Left cardiac atrium (tissue), 4 donors: ENCODE measurements at places on chromosomes 6 and 20. TPM values are rescaled to one million over a fixed set of nuclear protein-coding genes. Genes with fewer than 3 reads are reported as not detected.

GRCh38 chr6:43838276-43839036 lies 68.4 kb downstream of the VEGFA start:
- peak; percentile 65 for DNase-seq

DNA sequence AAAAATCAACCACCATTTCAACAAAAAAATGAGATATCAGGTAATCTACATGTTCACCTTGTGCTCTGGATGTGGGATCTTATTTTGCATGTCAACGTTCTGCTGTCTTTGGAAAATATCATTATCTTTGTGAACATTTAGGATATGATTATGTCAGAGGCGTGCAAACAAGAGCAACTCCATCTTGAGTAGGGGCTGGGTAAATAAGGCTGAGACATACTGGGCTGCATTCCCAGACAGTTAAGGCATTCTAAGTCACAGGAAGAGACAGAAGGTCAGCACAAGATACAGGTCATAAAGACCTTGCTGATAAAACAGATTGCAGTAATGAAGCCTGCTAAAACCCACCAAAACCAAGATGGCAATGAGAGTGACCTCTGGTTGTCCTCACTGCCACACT lies 28.8 kb upstream of the ZBTB24 start:
- DNase-seq = no peak

- DNase-seq = no peak
Measured at GRCh38 chr6:51350308-51350904, 531.7 kb downstream of the TFAP2B start.

DNA sequence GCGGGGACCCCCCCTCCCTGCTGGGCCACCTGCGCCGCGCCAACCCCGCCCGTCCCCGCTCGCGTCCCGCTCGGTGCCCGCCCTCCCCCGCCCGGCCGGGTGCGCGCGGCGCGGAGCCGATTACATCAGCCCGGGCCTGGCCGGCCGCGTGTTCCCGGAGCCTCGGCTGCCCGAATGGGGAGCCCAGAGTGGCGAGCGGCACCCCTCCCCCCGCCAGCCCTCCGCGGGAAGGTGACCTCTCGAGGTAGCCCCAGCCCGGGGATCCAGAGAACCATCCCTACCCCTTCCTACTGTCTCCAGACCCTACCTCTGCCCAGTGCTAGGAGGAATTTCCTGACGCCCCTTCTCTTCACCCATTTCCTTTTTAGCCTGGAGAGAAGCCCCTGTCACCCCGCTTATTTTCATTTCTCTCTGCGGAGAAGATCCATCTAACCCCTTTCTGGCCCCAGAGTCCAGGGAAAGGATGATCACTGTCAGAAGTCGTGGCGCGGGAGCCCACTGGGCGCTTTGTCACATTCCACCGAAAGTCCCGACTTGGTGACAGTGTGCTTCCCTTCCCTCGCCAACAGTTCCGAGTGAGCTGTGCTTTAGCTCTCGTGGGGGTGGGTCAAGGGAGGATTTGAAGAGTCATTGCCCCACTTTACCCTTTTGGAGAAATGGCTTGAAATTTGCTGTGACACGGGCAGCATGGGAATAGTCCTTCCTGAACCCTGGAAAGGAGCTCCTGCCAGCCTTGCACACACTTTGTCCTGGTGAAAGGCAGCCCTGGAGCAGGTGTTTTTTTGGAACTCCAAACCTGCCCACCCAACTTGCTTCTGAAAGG lies 2.1 kb downstream of the VEGFA start:
- DNase-seq = peak; percentile 79

GRCh38 chr20:57470212-57470522 lies 54.8 kb downstream of the CTCFL start:
- no peak for DNase-seq

- no peak for DNase-seq
Measured at GRCh38 chr6:20511852-20512251, 22.4 kb upstream of the CDKAL1 start.

LY6G6D gene
- total RNA-seq = not detected

DNA sequence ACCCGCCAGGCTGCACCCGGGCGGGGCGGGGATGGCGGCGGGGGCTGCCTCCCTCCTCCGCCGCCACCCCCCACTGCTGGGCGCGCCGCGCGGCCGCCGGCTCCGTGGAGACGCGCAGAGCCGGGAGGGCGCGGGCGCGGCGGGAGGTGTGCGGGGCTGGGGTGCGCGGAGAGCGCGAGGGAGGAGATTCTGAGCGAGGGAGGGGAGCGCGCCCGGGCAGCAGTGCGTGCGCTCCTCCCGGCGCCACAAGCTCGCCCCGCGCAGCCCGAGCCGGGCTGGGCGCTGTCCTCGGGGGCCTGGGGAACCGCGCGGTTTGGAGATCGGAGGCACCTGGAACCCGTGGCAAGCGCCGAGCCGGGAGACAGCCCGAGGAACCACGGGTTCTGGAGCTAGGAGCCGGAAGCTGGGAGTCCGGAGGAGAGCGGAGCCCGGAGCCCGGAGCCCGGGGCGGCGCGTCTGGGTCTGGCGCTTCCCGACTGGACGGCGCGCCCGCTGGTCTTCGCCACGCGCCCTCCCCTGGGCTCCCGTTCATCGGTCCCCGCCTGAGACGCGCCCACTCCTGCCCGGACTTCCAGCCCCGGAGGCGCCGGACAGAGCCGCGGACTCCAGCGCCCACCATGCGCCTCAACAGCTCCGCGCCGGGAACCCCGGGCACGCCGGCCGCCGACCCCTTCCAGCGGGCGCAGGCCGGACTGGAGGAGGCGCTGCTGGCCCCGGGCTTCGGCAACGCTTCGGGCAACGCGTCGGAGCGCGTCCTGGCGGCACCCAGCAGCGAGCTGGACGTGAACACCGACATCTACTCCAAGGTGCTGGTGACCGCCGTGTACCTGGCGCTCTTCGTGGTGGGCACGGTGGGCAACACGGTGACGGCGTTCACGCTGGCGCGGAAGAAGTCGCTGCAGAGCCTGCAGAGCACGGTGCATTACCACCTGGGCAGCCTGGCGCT lies at the start of gene NTSR1:
NTSR1 (plus strand) TSS at position 246 of the 946 bp plus-strand sequence; CDS start at position 618, 372 bp downstream.
- DNase-seq = no peak

DNA sequence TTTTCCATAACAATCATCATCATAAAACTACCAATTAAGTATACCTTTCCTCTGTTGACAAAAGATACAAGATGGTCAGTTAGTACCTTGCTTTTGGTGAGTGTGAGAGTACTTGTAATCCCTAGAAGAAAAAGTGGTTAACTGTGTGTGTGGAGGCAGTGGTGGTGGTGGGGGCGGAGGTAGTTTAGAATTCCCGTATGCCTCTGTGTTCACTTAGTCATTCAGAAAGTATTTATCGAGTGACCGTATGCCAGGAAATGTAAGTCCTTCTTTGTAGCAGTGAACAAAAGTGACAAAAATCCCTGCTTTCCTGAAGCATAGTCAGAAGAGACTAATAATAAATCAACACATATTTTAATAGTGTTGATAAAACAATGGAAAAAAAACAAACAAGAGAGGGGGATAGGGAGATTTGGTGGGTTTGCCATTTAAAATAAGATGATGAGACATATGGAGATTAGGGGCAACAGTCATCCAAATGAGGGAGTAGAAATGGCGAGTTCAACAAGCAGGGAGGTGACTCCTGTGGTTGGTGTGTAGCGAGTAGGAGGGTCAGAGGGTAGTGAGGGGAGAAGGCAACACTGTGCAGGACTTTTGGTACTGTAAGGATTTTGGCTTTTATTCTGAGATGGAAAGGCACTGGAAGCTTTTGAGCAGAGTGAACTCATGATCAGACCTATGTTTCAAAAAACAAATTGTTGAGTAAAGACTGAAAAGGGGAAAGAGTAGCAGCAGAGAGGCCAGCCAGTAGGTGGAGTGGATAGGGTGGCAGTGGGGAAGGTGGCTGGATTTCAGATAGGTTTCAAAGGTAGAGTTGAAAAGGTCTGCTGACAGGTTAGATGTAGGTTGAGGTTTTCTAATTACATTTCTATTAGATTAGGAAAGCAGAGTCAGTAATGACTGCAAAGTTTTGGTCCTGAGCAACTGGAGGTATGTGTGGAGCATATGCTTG lies 40.3 kb upstream of the SIM1 start:
- DNase-seq = no peak

MRPS10 gene
- total RNA-seq = 39.2 TPM

DNA sequence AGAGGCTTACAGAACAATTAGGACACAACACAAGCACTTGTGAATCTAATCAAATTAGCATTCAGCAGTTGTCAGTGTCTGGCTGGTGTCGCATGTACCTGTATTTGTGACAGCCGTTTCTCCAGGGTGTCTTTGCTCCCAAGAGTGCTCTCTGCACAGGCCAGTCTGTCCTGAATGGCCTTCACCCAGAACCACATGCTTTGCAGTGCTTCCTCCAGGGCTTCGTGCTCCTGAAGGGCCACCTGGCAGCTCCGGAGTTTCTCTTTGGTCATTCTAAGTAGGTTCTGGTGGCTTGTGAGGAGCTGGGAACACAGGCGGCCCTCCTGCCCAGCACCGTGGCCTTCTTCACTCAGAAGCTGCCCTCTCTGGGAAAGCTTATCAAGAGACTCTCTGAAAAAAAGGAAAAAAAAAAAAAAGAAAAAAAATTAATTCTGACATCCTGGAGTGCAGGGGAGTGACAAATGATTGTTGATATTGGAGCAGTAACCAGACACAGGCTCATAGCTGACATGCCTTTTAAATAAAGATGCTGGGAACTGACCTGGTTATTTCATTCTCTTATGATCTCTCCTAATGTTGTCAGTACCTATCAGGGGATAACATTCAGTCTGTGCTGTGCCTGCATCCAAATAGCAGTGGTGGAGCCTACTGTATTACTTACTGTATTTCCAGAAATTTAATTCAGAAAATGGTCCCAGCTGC lies 245.8 kb downstream of the SYNE1 start:
- no peak for DNase-seq

DNA sequence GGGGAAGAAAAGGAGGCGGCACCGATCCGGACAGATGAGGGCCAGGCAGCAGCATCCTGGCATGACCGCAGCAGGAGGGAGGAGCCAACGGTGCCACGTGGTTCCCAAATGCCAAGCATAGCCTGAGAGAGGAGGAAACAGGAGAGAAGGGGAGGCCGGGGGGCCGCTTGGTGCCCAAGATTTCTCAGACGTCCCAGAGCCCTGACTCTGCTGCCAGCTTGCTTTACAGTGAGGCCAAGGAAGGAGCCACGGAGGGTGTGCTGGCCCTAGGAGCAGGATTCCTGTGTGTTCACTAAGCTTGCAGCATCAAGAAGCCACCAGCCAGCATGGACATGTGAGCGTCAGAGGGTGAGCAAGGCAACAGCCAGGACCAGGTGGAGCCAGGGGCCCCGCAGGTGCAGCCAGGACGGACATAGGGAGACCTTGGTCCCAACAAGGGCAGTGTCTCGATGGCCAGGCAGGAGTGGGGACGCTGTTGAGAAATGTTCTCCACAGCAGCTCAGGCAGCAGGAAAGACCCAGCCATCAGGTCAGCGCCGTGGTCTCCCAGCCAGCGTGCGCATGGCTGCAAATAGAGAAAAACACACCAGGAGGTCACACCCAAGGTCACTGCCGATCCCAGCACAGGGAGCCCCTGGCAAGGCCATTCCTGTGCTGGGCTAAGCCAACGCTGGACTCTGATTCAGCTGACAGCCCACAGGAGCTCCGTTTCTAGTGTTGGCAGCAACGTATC lies 143.7 kb downstream of the DLL1 start:
- DNase-seq = no peak

DNA sequence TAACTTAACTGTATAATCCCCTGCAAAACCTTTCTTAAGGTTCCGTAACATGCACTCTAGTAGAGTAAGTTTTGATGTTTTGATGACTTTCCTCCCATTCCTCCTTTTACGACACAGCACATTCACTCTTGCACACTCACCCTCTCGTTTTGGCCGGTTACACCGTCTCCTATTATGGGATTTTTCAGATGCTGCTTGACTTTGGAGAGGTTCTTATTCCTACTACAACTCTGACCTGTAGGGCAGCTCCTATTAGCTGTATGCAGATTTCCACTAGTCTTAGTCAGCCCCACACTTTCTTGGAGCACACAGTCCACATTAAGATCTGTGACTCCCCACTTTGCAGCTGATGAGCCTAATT lies 223.7 kb upstream of the SYNCRIP start:
- DNase-seq = no peak

- DNase-seq = no peak
Measured at GRCh38 chr6:113597231-113597583, 259.9 kb upstream of the MARCKS start.

DNA sequence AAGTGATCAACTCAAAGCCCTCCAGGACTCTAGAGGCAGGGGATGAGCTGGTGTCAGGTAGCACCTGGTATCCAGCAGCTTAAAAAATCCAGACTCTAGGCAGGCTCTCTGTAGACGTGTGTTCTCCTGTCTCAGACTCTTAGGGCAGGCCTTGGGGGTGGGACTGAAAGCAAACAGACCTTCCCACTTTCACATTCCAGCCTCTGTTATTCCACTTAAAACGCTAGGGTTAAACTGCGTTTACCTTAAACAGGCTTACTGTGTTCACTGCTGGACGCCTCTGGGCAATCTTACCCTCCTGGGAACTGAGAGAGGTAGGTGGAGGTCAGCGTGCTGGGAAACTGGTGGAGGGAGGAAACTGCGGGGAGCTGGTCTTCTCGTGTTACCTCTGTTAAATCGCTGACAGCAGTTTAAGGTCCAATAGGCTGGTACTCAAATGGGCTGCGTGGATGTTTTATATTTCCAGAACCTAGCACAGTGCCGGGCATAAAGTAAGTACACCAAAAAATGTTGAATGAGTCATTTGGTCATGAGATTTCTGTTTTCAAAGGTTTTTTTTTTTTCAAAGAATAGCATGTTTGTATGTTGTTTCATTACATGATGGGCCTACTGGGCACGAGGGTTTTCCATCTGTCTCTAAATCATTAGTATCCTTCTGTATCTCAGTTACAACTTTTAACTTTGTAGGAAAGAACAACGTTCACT lies at the start of gene GCNT2:
GCNT2 (plus strand) TSS at position 248 of the 705 bp plus-strand sequence. CDS start 7,561 bp downstream, outside the sequence.
- DNase-seq = no peak

- DNase-seq = no peak
Measured at GRCh38 chr6:44333273-44333919, 9.1 kb upstream of the SPATS1 start.

- no peak for DNase-seq
Measured at GRCh38 chr20:37366743-37367142, 20.8 kb downstream of the SRC start.

MARCKS gene
- total RNA-seq = 32.6 TPM

MDFI gene
- 9.2 TPM for total RNA-seq

LGSN gene
- total RNA-seq = not detected

DNA sequence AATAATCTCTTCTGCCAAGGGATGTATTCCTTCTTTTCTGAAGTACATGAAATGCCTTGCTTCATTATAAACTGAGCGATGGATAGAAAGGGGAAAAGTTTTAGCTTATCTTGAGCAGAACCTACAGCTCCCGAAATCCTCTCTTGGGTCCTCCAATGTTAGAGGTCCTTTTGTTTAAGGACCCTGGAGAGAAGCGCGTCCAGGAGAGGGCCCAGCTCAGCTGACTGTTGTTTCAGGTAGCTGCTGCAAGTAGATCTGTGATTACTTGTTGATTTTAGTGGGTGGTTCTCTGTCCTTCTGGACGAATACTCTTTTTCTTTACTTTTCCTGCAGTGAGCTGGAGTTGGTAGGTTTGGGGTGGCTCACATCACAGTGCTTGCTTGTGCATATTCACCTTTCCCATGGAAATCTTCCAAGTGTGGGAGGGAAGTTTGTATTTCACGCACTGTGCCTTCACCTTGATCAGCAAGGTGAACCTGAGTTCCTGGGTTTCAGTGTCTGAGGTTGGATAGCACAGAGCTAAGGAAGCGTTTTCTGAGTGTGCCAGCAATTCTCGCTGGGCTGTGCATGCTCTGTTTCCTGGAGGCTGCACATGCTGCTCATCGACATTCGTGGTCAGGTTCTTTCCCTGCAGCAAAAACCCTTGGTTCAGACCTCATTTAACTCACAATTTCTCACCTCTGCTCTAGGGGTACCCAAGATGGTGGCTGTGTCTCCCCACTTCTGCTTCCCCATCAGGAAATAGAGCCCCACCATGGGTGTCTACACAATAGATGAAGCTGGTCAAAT lies 176.3 kb downstream of the JARID2 start:
- no peak for DNase-seq
